ENCODE measurements at places on chromosomes 3 and 15.

DNA sequence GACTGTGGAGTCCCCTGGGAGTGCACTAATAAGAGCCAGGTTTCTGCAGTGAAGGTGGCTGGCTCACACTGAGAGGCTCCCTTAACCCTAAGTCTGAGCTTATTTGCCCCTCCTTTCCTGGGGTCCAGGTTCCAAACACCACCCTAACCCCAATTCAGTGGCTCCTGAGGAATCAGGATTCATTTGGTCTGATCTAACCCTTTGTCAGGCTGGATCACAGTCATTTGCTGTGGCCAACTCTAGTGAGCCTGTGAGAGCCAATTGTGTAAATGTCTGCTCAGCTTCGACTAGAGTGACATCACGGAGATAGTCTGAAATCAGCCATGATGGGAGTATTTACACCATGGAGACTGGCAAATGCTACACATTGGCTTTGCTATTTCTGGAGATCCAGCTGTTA, 73.7 kb upstream of the ACAN start:
- no peak for DNase-seq

DNA sequence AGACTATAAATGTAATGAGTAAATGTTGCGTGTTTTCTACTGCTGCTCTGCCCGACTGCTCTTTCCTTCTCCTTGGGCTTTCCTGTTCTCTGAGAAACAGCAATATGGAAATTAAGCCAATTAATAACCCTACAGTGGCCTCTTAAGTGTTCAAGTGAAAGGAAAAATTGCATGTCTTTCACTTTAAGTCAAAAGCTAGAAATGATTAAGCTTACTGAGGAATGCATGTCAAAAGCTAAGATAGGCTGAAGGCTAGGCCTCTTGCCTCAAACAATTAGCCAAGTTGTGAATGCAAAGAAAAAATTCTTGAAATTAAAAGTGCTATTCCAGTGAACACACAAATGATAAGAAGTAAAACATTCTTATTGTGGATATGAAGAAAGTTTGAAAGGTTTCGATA, 55.0 kb downstream of the ATP2C1 start:
- DNase-seq, result no peak

DNA sequence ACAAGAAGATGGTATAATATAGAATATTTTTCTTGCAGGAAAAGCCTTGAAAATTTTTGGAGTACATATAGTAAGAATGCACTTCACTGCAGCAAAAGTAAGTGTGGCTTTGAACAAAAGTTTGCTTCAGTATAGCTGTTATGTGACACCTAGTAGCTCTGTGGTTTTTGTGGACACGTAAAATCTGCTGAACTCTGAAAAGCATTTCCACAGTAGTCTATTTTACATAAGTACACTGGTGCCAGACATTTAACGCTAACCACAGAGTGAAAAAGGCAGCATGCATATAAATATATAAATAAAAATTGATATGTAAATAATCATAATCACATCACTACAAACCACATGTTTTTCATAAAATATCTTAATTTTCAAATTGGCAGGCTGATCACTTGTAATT, 39.8 kb downstream of the CGGBP1 start:
- no peak for DNase-seq

DNA sequence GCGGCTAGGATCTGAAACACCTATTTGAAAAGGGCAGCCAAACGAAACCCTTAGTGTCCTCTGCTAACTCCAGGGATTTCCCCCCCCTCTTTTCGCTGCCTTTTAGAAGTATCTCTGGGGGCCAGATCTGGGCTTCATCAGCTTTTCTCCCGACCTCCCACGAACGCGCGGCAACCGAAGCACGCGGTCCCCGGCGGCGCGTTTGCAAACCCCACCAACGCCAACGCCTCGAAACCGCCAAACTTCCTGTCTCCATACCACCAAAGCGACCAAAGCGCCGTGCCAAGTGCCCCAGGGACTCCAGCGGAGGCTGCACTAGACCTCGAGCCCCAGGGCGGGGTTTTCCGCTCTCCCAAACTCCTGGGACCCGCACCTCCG, 155.8 kb upstream of the FRMD4B start:
- DNase-seq, result no peak

DNA sequence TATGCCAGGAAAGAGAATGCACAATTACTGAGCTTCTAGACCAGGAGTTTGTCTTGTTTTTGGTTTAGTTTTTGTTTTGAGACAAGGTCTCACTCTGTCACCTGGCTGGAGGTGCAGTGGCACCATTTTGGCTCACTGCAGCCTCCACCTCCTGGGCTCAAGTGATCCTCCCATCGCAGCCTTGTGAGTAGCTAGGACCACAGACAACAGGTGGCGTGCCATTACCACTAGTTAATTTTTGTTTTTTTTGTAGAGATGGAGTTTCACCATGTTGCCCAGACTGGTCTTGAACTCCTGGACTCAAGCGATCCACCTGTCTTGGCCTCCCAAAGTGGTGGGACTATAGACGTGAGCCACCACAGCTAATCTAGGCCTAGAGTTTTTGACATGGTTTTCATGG, 104.4 kb upstream of the CCDC54 start:
- DNase-seq, result no peak

DNA sequence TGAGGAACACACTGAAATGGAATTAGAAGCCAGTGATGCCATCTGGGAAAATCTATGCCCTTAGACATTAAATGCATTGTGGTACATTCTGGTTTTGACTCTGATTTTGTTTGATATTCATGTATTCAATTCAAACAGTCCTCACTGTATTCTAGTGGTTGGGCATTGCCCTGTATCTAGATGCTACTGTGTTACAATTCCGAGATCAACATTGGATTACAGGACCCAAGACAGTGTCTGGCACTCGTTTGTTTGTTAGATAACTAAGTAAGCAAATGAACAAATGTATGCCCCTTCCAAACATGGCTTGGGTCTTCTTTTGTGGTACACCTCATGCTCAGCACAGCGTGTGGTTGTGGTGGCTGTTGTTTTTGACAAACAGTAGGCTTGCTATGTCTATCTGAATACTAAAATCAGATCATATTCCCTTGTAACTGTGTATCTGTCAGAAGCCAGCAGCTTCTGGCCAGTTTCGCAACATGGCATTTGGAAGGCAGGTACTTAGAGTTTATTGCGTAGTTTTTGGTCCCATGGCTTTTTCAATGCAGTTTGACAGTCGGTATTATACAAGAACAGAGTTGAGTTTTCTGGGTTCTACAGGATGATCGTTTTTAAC, 5.7 kb downstream of the FILIP1L start:
- DNase-seq, result no peak

DNA sequence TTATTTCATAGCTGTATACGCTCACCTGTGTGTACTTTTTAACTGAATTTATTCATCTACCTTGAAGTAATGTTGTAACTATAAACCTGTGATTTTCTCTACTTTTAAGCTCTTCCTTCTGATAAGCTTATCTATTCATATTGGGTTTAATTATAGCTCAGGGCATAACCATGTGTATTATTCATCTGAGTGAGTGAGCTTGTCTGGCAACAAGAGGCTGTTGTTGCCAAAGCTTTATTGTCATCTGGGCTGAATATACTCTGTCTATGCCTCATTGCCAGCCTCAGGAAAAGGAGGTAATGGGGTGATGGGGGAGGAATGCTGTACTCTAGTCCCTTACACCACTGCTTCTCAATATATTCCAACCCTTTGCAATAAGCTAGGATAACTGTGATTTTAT, 292.4 kb downstream of the UBE2E2 start:
- peak; percentile 27 for DNase-seq

- no peak for DNase-seq
These were observed 206.4 kb upstream of the CFAP20DC start for GRCh38 chr3:59256230-59256629.

DNA sequence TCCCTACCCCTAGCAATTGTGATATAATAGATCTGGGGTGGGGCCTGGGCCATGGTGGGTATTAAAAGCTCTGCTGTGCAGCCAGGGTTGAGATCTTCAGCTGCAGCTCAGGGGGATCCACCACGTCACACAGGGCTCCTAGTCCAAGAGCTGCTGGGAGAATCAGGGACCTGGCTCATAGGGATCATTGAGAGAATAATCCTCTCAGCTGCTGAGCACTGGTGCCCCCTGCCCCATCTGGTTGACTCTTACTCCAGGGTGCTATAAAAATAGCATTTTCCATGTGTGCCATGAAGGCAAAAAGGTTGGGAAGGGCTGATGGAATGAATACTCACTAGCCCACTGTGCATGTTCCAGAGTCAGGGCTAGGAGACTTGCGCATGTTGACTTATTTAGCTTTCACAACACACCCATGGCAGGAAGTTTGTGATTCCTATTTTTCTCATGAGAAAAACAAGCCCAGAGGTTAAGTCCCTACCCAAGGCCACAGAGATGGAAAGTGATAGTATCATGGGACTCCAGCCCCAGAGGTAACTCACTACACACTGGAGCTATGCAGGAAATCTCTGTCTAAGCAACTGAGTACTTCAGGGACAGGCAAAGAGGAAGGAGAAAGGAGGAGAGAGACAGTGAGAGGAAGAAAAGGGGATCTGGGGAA, 94.6 kb upstream of the HERC1 start:
- no peak for DNase-seq

DNA sequence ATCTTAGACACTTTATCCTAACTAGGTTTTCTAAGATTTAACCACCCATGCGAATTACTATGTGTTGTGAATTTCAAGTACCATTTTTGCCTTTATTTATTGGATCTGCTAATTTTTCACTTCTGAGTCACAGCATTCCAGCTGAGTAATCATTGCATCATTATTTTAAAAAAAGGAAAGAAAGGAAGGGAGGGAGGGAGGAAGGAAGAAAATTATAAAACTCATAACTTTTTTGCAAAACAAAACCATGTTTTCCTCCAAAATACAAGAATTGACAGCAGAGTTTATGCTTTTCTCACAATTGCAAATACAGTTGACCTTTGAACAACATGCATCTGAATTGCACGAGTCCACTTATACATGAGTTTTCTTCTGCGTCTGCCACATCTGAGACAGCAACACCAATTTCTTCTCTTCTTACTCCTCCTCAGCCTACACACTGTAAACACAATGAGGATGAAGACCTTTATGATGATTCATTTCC, 651.4 kb upstream of the NECTIN3 start:
- DNase-seq, result peak; percentile 92

- DNase-seq, result no peak
These were observed 165.5 kb downstream of the ZIC1 start for GRCh38 chr3:147574621-147575020.

DNA sequence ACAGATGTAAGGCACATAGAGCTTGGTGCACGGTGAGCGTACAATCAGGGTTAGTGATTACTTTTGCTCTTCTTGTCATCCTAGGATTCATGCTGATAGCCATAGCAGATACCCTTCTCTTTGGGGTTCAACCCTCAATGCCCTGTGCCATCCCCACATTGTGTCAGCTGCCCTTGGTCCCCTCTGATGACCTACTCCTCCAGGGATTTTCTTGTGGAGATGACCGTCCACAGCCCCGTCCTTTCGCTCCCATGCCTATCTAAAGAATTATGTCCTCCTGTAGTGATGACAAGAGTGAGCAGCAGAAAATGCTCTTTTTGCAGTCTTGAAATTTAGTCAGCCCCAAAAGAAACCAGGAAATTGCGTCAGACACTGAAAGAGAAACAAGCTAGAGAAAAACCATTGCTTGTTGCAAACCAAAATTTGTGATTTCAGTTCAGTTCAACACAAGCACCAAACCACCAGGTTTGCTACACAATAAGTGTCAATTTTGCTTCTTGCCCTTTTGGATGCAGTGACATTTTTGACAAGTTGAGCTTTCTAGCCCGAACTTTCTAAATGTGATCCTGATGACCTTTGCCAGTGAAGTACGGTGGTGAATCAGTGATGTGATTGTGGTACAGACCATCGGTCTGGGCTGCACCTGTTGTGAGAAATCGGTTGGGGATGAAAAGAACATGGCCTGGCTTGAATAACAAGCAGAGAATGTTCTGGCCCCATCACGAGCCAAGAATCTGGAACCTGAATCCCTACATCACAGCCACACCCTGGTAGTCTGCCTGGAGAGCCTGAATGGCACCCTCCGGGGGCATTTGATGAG, 41.3 kb downstream of the CMTM7 start:
- peak; percentile 25 for DNase-seq

DNA sequence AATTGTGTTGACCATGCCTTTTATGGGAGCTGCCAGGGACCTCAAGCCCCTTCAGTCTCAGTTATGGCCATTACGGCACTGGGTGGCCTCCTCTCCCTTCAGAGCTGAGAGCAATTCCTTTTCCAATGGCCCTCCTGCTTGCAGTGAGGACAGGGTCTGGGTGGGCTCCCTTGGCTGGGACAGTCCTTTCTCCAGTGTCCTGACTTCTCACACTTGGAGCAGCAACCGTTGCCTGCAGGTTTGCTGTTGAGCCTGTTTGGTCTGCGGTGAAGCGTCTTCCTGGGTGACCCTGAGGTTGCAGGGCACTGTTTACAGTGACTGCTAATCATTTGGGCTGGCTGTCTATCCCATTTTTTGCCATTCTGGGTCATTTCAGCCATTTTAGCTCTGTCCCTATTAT, 3.5 kb upstream of the CCDC80 start:
- DNase-seq, result no peak

DNA sequence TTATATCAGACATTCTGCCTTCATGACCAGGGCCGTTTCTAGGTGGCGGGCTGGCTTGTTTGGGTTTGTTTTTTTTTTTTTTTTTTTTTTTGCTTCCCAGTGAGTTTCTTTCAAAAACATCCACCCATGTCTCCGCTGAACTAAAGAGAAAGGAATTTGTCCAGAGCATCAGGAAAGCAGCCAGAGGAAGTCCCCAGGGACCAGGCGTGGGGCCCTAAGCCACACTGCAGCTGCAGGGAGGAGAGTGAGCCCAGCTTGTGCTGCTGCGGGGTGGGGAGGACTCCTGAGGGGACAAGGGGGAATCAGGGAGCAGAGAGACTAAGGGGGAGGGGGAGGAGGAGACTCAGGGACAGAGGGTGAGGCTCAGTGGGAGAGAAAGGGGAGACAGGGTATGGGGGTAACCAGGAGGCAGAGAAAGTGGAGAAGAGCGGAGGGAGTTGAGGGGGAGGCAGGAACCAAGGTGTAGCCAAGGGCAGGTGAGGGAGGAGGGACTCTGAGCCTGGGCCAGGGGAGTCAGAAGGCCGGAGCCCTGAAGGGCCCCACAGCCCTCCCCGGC, 49.5 kb downstream of the CYP11A1 start:
- peak; percentile 98 for DNase-seq

DNA sequence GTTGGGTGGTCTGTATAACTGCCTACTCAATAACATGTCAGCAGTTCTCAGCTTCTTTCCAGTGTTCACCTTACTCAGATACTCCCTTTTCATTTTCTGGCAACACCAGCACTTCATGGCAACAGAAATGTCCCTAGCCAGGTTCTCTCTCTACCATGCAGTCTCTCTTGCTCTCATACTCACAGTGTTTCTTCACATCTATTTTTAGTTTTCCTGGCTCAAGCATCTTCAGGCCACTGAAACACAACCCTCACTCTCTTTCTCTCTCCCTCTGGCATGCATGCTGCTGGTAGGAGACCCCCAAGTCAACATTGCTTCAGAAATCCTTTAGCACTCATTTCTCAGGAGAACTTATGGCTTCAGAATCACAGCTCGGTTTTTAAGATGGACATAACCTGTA, at the start of gene CAPN3:
Gene CAPN3 (plus strand): TSS at position 253 of the 400 bp plus-strand sequence. CDS start 305 bp downstream, outside the sequence.
- DNase-seq, result no peak
